ENCODE measurements at places on chromosomes 3 and 15.

DNA sequence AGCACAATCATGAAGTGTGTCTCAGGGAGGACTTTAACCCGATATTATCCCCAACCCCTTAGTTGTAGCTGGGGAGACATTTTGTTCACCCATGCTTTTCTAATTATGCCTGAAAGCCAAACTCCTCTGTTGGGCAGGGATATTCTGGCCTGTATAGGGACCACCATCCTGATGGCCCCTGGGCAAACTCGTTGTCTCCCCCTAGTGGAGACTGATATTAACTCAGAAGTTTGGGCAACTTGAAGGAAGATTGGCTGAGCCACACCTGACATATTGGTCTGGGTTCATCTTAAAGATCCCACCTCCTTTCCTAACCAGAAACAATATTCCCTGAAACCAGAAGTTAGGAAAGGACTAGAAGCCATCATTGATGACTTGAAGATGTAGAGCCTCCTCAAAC is 42.3 kb downstream of the TM4SF18 start:
- H3K4me1 ChIP-seq: peaks cover 6% of the 10 kb centered on the region
- no peak overlapping the region for H3K27ac ChIP-seq
- H3K27me3 ChIP-seq: no peaks in the 10 kb centered on the region
- H3K36me3 ChIP-seq: no peaks in the 10 kb centered on the region
- no peak for DNase-seq

DNA sequence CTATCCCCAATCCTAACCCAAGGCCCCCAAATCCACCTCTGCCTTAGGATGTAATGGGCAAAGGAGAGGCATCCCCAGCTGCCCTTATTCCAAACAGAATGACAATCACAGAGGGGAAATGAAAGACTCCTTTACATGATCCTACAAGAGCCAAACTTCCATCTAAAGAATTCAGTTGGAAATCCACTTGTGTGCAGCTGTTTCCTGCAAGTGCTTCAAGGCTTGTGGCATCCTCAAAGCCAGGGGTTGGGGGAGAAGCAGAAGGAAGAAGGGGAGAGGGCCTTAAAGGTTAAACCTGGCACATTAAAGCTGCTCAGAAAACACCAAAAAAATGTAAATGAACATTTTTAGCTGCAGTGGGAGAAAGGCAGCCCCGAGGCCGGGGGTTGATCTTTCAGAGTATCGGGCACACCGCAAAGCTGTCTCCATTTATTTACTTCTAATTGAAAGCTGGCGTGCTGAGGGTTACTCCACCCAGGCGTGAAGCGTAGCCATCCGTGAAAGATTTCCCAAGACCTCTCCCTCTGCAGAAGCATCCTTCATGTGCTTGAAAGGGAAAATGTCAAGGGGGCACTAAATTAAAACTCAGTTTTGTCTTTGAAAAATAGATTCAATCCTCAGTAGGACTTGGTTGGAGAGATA is 217.8 kb downstream of the SHQ1 start:
- H3K27me3 ChIP-seq: no peaks in the 10 kb centered on the region
- H3K27ac ChIP-seq: no peak overlapping the region
- no peaks in the 10 kb centered on the region for H3K36me3 ChIP-seq
- peaks cover 7% of the 10 kb centered on the region for H3K4me1 ChIP-seq
- no peak for DNase-seq

GRCh38 chr3:54243056-54243931 is 120.9 kb downstream of the CACNA2D3 start:
- peak overlapping the region; percentile 37 for H3K4me3 ChIP-seq
- H3K4me1 ChIP-seq: no peaks in the 10 kb centered on the region
- DNase-seq: no peak
- H3K27ac ChIP-seq: no peak overlapping the region

DNA sequence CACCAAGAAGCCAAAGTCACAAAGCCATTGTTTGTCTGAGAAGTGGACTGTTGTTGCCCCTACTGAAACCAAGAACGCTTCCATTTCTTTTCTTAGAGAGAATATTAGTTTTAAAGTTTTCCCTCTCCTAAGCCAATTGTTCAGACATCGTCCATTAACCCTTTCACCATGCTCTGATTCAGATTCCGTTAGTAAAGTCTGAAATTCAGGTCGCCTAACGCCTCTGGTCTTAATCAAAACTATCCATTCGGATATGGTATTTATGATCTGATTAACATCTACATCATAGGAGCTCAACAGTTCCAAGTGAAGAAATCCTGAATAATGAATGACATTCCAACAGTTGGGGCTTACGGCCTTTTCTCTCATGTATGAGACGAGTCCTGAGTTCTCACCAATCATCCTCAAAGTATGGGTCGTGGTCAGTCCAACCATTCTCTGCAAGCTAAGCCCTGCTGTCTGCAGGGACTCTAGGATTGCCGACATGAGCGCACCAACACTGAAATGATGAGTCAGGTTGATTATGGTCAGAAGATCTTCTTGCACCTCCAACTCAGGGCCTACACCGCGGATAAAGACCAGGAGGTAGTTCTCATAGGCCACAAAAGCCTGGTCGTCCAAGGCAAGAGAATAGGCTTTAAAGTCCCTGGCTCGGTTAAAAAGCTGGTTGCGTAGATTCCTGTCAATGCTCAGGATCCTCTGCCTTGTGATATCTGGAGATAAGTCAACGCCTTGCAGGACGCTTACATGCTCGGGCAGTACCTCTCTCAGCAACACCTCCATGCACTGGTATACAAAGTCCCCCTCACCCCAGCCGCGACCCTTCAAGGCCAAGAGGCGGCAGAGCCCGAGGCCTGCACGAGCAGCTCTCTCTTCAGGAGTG is 767 bp downstream of the EPM2AIP1 start:
- H3K27ac ChIP-seq: peak overlapping the region; percentile 95
- no peak for DNase-seq

GRCh38 chr3:103337179-103337845 is 902.5 kb downstream of the ZPLD1 start:
- no peak overlapping the region for H3K27ac ChIP-seq
- no peaks in the 10 kb centered on the region for H3K36me3 ChIP-seq
- no peaks in the 10 kb centered on the region for H3K27me3 ChIP-seq
- no peaks in the 10 kb centered on the region for H3K4me1 ChIP-seq
- H3K4me3 ChIP-seq: no peak overlapping the region
